ENCODE measurements at places on chromosomes 11 and 22.

GRCh38 chr11:110207123-110207522, 89.3 kb downstream of the RDX start:
- no peak for DNase-seq

DNA sequence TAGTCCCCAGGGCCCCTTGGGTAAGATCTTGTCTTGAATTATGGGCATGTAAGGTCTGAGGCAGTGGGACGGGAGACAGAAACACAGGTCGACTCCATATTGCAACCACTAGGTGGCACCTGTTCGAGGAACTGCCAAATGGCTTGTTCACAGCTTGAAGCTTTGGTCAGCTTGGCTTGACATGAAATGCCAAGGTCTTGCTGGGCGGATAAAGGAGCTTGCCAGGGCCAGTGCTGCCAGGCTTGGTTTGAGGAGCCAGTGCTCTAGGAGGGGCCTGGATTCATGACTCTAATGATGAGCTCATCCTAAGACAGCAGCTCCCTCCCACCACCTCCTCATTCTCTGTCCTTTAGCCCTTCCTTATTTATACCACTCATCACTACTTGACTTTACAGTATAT, 11.9 kb upstream of the NRIP3 start:
- peak; percentile 69 for DNase-seq

- DNase-seq = peak; percentile 38
These were observed at the start of gene SCN4B for GRCh38 chr11:118152552-118153471. TSS of gene SCN4B (minus strand) at chr11:118152823. CDS start at chr11:118152673, 150 bp downstream.

DNA sequence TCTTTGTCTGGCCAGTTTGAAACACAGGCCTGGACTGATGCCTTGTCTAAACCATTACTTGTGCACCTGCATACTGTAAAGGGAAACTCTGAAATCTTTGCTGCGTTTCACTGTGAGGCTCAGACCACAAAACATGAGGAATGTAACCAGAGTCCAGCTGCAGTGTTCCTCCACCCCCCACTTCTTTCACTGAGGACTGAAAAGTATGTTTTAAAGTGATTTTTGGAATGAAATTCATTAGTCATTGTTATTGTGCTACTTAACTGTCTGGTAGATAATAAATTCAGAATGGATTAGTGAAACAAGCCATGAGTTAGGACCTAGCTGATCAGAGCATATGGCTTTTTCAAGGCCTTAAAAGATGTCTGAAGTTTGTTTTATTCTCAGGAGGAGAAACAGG, 181.2 kb downstream of the WNT11 start:
- DNase-seq = no peak

DNA sequence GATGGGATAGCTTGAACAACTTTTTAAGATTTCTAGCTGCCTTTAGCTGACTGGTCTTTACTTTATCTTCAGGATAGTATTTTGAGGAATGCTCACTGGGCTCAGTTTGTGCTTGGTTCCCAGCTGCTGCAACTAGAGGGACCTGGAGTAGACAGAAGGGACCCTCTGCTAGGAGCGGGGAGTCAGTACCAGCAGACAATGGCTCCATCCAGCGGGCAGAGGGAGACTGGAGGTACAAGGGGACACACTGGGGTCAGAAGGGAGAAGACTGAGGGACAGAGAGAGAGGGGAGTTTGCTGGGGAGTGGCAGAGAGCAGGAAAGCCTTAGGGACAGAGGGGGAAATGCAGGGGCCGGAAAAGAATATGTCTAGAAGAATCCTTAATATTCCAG, 22.0 kb upstream of the ACER3 start:
- no peak for DNase-seq

DNA sequence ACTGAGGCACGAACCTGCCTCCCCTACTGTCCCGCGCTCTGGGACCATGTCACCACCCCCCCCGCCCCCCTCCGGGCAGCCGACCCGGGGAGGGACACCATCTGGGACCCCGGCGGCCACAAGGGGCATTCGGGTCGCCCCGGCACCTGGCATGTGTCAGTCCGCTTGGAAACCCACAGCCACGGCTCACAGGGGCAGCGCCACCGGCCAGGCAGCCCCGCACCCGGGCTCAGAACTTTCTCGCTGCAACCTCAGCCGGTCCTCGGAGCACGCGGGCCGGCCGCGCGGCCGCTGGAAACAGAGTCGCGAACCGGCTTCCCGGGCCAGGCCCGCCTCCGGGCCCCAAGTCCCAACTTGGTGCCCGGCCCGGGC, 159.9 kb upstream of the GRK3 start:
- DNase-seq = peak; percentile 33

- peak; percentile 2 for DNase-seq
These were observed 606 bp downstream of the DRG1 start for GRCh38 chr22:31400023-31400397.

DNA sequence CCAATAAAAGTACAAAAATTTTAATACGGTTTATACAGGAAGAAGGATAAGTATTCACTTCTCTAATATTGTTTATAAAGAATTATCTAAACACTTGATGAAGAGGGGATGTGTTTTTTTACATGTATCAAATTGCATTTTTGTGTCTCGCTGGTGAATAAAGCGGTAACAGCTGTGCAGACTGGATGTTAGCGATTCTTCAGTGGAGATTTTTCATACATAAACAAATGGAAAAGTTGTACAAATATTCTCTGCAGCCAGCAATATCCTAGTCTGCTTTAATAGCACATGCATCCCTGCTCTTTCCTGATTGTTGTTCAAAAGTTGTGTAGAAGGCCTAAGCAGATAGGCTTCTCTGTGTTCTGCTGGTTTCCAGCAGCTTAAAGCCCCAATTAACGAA, 369.3 kb downstream of the SOX6 start:
- no peak for DNase-seq

- DNase-seq = no peak
These were observed 92.3 kb upstream of the PAX6 start for GRCh38 chr11:31903225-31904074.

GRCh38 chr11:11366793-11367192, 13.7 kb upstream of the CSNK2A3 start:
- no peak for DNase-seq

GRCh38 chr11:1121331-1121812, 36.4 kb upstream of the MUC5AC start:
- no peak for DNase-seq

GRCh38 chr11:24068197-24068596, 428.7 kb upstream of the LUZP2 start:
- no peak for DNase-seq

DNA sequence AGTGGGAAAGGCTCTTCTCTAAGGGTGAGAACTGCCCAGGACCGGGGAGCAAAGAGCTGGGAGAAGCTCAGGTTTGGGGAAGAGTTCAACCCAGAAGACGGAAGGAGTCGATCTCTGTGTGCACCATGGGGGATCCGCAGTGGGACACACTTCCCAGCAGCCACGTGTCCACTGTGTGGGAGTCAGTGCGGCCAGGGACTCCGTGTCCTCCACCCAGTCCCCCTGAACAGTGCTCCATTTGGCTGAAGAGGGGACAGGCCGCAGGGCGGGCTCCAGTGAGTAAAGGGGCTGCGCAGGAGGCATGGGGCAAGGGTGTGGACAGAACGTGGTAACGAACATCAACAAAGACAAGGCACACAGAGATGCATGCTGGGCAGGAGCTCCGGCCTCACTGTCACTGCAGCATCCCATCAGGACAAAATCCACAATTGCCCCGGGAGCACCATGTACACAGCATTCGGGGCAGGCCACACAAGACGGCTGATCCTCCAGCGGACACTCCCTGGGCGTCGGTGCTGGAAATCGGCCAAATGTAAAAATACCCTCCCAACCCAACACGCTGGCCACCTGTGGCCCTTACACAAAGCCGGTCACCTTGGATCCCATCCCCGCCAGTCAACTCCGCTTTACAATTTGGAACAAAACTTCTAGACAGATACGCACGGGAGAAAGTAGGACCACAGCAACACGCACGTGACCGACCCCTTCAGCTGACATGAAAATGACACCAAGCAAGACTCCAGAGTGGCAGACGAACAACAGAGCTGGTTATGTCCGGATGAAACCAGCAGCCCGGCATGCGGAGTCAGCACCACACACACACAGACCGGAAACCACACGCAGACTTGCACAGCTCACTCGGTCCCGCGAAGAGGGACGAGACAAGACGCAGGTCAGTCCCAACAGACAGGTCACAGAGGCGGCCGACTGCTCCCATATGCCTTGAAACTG, 366.8 kb downstream of the SHANK2 start:
- no peak for DNase-seq

- DNase-seq = no peak
These were observed 12.6 kb upstream of the UCP2 start for GRCh38 chr11:73995247-73995646.

DNA sequence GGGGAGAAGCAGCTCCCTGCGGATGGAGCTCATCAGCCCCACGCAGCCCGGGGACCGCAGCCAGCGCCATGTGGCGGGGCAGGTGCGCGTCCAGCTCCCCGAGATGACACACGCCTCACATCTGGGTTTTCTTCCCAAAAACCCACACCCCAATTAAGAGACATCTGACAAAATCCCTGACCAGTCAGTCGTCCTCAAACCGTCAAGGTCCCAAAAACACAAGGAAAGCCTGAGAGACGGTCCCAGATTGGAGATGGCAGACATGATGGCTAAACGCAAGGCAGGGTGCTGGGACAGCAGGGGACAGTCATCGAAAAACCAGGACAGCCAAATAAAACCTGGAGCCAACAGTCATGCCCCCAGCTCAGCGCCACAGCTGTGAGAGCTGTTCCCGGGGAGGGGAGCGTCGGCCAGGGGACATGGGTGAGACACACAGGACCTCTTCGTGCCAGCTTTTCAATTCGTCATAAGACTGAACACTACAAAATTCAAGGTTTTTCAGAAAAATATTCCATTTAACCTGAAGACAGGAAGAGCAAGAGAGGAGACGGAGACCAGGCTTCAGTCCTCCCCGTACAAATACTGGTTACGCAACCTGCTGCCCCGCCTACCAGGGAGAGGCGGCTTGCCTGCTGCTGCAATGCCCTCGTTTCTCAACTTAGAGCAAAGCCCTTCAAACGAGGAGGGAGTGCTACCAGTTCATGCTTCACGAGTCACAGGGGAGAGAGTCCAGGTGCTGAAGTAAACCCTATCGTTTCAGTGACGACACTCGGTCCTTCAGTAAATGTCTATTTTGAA, 10.5 kb downstream of the TOLLIP start:
- no peak for DNase-seq

GRCh38 chr11:88174709-88175568, at the start of gene RAB38:
TSS of gene RAB38 (minus strand) at chr11:88175443. CDS start at chr11:88175384, 59 bp downstream.
- no peak for DNase-seq

DNA sequence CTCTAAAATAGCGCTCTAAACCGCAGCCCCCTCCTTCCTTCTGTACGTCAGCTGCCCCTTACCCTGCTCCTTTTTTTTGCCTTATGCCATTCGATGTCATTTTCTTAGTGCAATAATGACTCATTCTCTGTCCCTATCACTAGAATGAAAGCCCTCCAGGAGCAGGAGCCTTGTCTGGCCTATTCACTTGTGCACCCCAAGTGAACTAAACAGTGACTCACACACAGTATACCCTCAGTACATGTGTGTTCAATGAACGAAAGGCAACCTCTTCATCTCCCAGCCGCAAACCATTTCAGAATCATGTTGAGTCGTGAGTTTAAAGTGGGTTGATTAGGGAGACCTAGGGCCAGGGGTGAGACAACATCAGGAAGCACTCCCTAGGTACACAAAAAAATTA, 50.7 kb upstream of the SPATA19 start:
- DNase-seq = no peak

- no peak for DNase-seq
These were observed 96.9 kb upstream of the PITPNB start for GRCh38 chr22:28015676-28016601.

GRCh38 chr22:24801901-24802465, 4.0 kb upstream of the SGSM1 start:
- DNase-seq = no peak

- no peak for DNase-seq
These were observed 26.7 kb downstream of the ALG8 start for GRCh38 chr11:78112582-78113275.

DNA sequence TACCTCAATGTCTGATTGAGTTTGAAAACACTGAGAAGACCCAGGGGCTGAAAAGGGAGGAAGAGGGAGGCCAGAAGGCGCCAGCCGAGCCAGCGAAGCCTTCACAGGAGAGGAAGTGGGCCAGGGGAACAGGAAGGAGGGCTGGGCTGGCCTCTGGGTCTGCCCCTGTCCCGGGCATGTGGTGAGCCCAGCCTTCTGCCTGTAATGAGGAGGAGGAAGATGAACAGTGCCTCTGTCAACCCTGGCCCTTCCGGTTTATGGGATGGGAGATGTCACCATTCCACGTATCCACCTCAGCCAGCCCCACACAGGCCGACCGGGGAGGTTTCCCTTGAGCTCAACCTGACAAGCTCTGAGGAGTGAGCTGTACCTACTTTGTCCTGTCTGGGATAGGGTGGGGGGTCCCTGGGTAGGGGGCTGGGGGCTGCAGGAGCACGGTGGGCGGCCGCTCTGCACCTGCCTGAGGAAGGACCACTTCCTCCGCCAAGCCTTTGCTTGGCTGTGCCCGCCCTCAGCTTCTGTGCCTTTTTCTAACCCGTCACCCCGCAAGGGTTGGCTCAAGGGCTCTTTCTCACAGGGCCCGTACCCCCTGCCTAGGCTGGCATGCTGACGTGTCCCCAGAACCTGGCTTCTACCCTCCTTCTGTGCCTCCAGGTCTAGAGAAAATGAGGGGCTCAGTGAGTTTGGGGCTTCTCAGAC, 2.0 kb downstream of the PARVG start:
- DNase-seq = peak; percentile 39

GRCh38 chr11:29957431-29957830, 59.4 kb downstream of the KCNA4 start:
- no peak for DNase-seq
